T-helper 9 cell (primary cell): ENCODE measurements at places on chromosomes 4 and X.

- DNase-seq = no peak
Measured at GRCh38 chr4:75497133-75497532, 17.1 kb downstream of the RCHY1 start.

DNA sequence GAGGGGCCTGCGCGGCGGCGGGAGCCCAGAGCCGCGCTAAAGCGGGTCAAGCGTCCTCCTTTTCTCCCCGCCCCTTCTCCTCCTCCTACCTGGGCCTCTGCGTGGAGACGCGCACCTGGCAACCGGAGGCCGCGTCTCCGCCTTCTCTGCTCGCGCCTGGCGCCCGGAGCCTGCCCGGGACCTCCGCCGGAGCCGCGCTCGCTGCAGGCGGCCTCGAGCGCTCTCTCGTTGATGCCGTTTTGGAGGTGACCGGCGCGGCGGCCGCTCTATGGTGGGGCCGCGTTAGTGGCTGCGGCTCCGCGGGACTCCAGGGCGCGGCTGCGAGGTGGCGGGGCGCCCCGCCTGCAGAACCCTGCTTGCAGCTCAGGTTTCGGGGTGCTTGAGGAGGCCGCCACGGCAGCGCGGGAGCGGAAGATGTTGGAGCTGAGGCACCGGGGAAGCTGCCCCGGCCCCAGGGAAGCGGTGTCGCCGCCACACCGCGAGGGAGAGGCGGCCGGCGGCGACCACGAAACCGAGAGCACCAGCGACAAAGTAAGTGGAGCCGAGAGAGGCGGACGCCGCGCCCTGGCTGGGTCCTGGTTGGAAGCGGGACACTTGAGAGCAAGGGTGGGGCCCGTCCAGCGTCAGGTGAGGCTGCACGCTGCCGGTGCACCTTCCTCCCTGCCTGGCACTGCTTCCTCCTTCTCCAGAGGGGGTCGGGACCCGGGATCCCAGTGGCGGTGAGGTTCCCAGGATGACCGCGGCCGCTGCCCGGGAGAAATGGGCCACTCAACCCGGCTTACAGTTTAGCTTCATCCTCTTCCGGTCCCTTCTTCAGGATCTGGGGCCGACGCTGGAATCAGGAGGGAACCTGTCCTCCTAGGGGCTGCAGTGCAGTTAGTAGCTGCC is at the start of gene CDS1:
Gene CDS1 (plus strand): TSS at position 140 of the 888 bp plus-strand sequence. CDS start 275 bp downstream, at position 415.
- DNase-seq = peak; percentile 16

DNA sequence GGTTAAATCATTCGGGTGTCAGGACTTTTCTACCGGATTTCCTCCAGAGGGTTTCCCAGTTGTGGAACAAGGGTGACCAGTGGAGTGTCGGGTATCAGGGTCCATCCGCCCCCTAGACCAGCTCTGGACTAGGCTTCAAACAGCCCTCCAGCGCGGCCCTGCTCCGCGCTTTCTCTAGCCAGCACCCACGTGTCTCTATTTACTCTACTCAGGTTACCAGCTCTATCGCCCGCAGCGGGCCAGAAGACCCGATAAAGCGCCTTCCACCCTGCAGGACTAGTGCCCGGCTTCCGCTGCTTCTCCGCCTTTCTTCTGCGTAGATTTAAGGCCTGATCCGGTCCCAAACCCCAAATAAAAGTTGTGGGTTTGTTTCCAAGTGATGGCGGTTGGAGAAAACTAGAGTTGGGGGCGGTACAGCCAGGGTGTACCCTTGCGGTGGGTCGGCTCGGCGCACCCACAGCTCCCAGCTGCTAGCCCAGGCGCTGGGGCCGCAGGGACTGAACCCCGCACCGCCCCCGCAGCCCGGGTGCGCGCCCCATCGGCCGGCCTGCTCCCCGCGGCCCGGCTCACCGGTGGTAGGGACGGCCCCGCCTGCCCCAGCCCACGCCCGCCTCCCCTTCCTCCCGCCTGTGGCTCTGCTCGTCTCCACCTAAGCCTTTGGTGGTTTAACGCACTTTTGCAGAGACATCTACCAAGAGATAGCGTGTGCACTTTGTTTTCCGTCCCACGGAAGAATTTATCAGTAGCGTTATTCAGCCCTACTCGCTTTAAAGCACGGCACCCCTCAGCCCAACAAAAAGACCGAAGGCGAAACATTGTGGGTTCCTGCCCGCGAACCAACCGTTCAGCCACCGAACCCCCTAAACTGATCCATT is 2.1 kb downstream of the LEF1 start:
- DNase-seq = peak; percentile 30

DNA sequence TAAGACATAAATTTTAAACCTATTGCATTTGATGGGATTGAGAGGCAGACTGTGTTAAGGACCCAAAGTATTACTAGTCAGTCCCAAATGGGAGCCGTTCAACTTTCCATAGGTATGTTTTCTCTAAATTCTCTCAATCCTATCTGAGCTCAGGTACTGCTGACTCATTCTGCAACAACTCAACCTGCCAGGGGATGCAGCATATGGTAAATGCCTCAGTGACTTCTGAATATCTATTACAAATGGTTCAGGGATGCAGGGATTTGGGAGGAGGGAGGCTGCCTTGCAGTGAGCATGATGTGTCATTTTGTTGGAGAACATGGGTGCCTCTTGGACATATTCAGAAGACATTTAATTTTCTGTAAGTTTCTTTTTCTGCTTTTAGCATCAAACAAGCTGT is 97.3 kb downstream of the HDAC8 start:
- no peak for DNase-seq

- no peak for DNase-seq
Measured at GRCh38 chr4:10500776-10501175, 43.5 kb upstream of the ZNF518B start.

GRCh38 chr4:24800325-24800895 is 5.0 kb downstream of the SOD3 start:
- no peak for DNase-seq

- DNase-seq = no peak
Measured at GRCh38 chrX:55169782-55170181, 50.4 kb upstream of the PAGE5 start.

DNA sequence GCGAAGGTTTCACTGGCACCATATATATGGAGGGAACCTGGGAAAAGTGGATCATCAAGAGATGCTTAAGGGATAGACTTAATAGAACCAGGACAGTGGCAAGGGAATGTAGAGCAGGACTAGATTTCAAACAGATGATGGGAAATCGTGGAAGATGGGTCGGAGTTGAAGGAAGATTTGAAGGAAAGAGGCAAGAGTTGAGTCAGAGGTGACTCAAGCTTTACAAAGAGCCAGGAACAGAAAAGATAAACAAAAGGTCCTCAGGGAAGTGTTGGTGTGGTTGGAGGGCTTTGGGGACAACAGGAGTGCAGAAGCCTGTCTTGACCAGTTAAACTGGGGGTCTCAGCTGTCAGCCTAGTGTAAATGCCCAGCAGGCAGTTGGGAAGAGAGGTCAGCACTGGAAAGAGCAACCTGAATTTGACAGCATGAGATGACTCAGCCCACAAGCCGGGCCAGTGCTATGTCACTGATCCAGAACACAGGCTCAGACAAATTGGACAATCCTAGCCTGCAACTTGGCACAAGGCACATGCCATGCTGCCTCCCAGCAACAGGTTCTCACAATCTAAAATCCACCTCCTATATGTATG is 230.5 kb downstream of the IDS start:
- no peak for DNase-seq

DNA sequence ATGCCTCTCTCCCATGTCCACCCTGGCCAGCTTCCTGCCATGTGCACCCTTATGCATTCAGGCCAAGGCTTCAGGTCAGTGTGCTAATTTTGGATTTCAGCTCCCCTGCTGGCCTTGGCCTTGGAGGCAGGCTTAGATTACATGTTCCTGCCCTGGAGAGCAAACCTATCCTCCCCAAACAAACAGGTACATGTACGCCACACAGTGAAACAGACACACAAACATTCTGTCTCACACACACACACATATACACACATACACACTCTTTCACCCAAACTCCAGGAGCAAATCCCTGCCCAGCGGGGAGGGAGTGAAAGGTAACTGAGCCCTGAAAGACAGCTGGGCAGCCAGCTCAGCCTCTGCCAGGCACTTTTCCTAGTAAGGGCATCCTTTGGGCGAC is 62.7 kb upstream of the ARHGAP36 start:
- no peak for DNase-seq

GRCh38 chrX:108914791-108915190 is 178.4 kb upstream of the IRS4 start:
- DNase-seq = no peak

DNA sequence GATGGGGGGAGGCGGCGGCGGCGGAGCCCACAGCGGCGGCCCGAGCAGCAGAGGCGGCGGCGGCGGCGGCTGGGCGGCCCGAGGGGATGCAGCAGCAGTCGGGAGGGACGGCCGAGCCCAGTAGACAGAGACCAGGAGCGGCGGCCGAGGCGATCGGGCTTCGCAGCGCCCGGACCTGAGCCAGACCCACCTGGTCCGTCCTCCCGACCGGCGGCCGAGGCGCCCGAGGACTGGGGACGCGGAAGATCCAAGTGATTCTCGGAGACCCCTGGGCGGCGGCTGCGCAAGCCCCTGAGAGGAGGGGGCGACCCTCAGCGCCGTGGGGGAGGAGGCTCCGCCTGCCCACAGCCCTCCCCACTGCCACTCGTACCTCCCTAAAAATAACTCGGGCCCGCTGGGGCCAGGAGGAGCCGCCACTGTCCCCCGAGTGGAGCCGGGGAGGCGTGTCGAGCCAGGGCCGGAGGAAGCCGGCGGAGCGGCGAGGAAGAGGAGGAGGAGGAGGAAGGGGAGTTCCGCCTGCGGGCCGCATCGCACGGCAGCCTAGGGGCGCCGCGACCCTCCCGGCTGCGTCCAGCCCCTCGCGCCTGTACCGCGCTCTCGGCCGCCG is 608 bp downstream of the RAPGEF2 start:
- no peak for DNase-seq

DNA sequence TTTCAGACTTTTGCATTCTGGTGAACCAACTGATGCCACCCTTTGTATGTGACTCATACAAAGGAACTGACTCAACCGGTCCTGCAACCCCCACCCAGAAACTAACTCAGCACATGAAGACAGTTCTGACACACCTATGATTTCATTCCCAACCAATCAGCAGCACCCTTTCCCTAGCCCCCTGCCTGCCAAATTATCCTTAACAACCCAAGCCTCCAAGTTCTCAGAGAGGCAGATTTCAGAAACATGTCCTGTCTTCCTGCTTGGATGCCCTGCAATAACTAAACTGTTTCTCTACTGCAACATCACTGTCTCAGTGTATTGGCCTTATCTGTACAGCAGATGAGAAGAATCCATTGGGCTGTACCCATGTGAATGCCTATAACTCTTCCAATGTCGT is 284.7 kb downstream of the CAMK2D start:
- no peak for DNase-seq

GRCh38 chr4:182384631-182385091 is 141.5 kb downstream of the TENM3 start:
- no peak for DNase-seq

- no peak for DNase-seq
Measured at GRCh38 chr4:98746530-98746929, 88.1 kb upstream of the TSPAN5 start.

- no peak for DNase-seq
Measured at GRCh38 chr4:3417448-3417847, 24.3 kb upstream of the HGFAC start.

GRCh38 chr4:147381749-147382148 is 99.1 kb upstream of the EDNRA start:
- DNase-seq = no peak

GRCh38 chr4:151013944-151014343 is 1.1 kb downstream of the LRBA start:
- DNase-seq = no peak

- DNase-seq = no peak
Measured at GRCh38 chr4:38837849-38838248, 18.8 kb downstream of the TLR6 start.

DNA sequence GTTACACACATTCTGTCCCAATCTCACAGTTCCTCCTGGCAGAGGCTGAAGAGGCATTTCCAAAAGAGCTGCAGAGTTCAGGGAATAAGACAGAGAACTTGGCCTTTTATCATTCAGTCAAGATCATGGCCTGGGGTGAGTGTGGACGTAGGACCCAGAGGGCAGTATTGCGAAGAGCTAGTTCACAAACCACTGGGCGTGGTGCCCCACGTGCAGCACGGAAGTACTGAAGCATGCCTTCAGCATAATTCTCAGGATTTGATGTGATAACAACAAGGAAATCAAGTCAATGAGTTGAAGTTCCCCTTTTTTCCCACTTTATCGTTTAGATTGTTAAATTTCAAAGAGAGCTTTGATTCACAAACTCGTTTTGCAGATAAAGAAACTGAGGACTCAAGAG is 117.7 kb downstream of the RELL1 start:
- DNase-seq = no peak

DNA sequence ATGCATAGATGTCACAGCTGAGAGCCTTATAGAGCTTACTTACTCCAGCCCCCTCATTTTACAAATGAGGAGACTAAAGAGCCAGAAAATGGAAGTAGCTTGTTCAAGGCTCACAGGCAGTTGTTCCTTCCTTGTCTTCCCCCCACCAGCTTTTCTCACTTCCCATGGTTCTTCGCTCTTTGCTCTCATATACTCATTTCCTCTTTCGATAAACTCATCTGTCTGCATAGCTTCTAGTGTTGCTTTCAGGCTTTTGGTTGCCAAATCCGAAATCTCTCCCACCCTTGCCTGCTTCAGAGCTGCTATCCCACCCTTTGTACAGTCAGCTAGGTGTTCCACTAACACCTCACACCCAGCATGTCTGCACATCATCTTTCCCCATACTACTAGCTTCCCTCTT is 25.0 kb upstream of the GJB1 start:
- DNase-seq = no peak

- DNase-seq = no peak
Measured at GRCh38 chr4:169200361-169201030, 70.3 kb downstream of the SH3RF1 start.

- DNase-seq = no peak
Measured at GRCh38 chr4:90393215-90393614, 266.0 kb downstream of the CCSER1 start.

DNA sequence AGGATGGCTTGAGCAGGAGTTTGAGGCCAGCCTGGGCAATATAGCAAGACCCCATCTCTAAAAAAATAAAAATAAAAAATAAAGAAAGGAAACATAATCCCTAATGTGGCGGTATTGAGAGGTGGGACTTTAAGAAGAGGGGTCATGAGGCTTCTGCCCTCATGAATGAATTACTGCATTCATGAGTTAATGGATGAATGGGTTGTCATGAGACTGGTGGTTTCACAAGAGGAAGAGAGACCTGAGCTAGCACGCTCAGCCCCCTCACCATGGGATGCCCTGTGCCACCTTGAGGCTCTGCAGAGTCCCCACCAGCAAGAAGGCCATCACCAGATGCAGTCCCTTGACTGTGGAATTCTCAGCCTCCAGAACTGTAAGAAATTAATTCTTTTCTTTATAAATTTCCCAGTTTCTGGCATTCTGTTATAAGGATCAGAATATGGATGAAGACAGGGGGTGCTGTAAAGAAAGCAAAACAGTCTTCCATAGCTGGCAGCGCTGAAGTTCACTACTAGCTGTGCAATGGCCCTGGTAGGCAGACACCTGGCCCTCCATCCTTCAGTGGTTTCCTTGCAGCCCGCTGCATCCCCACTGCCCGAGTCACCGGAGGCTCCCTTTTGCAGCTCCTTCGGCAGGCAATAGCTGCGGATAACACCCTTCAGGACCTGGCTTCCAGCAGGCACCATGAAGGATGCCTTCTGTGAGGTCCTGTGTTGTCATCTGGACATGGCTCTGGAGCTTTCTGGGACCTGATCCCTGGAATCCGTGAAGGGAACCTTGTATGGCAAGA is 44.8 kb upstream of the NSG1 start:
- no peak for DNase-seq
